ENCODE measurements at places on chromosomes 5 and 9. TPM values are rescaled to one million over a fixed set of nuclear protein-coding genes. Genes with fewer than 3 reads are reported as not detected.

DNA sequence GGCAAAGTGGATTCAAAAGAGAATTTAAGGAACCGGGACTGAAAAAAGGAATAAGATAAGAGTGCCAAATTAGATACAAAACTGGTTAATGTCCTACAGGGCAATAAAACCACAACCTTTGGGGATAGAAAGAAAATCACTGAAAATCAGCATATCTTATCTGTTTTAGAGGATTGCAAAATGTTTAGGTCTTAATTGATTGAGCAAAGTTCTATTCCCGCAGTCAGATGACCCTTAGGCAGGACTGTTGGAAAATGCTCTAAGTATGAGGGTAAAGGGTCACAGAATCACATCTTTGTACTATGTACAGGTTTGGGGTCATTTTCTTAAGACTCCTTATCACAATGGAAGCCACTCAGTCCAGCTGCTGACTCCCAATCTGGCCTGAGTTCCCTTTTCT is 129.0 kb downstream of the GABBR2 start:
- DNase-seq: no peak

SPINK4 gene
- total RNA-seq: not detected

DNA sequence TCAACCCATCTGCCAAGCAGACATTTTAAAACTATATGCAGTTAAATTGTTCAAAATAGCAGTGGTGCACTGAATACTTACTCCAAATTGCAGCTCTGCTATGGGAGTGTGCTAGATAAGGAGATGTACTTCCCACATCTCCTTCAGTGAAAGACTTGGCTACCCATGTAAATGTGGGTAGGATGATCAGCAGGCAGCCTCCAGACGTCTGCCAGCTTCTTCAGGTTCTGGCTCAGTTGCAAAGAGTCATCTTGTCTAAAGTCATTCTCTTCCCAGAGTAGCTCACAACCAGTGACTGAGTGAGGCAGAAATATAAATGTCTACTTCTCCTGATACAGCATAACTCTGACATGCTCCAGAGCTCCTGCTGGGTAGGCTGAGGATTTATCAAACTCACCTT is 1050.0 kb upstream of the CDH10 start:
- DNase-seq: no peak

SLC34A1 gene
- total RNA-seq: not detected

PDE6A gene
- total RNA-seq: not detected
